HS-5 (cell line): ENCODE measurements at places on chromosomes 1 and 21.

GRCh38 chr1:27596261-27596660 lies 7.7 kb downstream of the AHDC1 start:
- no peak for DNase-seq

- DNase-seq: no peak
Measured at GRCh38 chr1:161799792-161800191, 33.7 kb downstream of the ATF6 start.

DNA sequence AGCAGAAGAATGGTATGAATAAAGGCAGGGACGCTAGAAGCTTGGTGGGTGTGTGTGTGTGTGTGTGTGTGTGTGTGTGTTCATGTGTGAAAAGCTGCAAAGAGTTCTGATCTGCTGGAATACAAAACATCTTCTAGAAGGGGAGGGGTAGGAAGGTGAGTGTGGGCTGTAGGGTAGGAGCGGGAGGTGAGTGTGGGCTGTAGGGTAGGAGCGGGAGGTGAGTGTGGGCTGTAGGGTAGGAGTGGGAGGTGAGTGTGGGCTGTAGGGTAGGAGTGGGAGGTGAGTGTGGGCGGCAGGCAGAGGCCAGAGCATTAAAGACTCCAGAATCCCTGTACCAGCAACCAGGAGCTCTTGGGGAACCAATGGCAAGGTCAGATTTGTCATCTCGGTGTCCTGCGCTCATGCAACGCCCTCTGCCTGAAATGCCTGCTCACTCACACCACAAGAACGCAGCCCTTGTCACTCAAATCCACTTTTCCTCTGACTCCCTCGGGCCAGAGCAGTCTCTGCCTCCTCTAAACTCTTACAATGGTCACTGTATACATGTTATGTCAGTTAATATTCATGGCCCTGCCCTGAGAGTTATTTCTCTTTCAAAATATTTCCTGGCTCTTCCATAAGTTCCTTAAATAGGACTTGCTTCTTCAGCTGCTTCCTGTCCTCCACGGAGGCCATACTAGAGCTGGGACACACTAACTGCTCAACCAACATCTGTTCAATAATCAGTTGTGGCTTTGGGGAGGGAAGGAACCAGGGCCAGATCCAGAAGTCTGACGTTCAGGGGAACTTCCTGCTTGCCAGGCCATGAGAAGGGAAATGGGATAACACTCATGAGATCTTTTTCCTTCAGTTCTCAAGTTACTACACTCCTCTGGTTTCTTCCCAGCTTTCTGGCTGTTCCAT lies 53.6 kb upstream of the ZNF644 start:
- DNase-seq: no peak

GRCh38 chr21:37771181-37771580 lies 145.1 kb downstream of the KCNJ6 start:
- no peak for DNase-seq

- DNase-seq: no peak
Measured at GRCh38 chr1:224052772-224053171, 61.1 kb upstream of the FBXO28 start.

- peak; percentile 98 for DNase-seq
Measured at GRCh38 chr1:170707959-170708655, 44.2 kb downstream of the PRRX1 start.

GRCh38 chr1:18266391-18266790 lies 158.8 kb downstream of the IGSF21 start:
- DNase-seq: no peak

GRCh38 chr1:99621340-99621901 lies 24.5 kb upstream of the PALMD start:
- DNase-seq: no peak

DNA sequence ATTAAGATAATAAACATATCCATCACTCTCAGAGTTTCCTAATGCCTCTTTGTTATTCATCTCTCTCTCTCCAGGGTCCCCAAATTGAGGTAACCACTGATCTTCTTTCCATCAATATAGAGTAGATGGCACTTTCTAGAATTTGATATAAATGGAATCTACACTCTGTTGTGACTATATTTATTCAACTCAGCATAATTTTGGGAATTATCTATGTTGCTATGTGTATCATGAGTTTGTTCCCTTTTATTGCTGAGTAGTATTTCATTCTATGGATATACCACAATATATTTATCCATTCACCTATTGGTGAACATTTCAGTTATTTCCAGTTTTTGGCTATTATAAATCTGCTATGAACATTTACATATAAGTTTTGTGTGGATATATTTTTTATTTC lies 230.7 kb downstream of the HLX start:
- DNase-seq: no peak

GRCh38 chr1:215888159-215888558 lies 321.1 kb downstream of the KCTD3 start:
- no peak for DNase-seq

DNA sequence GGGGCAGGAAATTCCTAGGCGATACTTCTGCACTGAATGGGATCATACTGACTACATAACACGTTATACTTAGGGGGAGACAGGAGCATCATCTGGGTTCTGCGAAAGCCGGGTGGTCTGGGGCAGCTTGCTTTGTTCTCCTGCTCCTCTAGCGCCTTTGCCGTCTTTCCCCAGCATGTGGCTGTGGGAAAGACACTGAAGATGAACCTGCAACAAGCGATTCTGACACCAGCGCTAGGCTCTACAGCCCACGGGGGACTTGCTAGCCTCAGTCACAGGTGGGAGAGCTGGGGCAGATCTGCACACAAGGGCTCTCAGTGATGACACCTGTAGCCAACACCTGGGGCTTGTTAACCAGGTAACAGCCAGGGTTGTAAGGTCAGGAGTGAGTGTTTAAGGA lies 51.8 kb downstream of the CD46 start:
- no peak for DNase-seq

- DNase-seq: no peak
Measured at GRCh38 chr21:42112238-42112637, 41.1 kb downstream of the UMODL1 start.
